ENCODE measurements at places on chromosomes 3 and 15.

DNA sequence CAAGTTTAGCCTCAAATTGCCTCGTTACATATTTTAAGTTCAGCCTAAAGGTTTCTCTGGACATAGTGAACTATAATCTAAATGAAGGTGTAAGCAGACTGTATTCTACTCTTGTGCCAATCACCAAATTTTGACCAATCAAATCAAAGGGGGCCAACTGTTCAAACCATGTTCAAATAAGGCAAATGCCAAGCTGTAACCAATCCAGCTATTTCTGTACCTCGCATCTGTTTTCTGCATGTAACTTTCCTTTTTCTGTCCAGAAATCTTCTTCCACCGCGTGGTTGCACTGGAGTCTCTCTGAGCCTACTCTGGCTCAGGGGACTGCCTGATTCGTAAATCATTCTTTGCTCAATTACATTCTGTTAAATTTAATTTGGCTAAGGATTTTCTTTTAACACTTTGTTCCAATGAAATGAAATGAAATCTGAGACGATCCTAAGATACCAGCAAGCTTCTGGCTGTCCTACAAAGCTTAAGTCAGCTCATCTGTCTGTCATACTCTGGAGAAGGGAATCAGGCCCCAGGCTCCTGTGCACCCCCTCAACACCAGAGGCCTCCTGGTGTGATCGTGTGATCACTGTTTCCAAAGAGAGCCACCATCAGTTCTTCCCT, 53.2 kb upstream of the ZNF148 start:
- no peak for DNase-seq

- no peak for DNase-seq
Observed at GRCh38 chr15:90336705-90337141, 15.4 kb upstream of the ZNF774 start.

GRCh38 chr3:171443211-171443957, 16.8 kb downstream of the TNIK start:
- no peak for DNase-seq

DNA sequence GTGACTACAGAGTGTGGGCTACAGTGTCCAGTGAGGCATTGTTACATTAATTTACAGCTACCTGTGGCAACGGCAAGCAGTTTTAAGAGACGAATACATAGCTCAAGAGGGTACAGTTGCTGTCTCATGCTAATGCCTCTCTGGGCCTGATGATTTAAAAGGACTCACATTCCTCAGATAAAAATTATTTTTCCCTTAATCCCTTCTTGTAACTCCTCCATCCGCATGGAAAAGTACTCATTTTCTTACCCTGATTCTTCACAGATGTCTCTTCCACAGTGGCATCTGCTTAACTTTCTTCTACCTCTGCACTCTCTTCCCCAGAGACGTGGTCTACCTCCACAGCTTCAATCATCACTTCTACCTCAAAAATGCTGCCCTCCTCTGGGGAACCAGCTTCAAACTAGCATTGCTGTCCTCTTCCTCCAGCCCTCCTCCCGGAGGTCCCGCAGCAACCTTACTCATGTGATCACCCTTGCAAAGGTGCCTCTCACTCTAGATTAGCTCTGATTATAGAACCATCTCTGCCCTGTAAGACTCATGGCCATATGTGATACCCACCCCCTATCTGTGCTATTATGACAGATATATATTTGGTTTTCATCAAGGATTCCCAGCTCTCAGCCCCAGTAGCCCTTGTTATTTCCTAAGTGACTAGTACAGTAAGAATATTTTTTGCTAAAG, 21.4 kb upstream of the ABHD17C start:
- no peak for DNase-seq

GRCh38 chr3:42764561-42765295, 8.3 kb downstream of the CCDC13 start:
- no peak for DNase-seq

- DNase-seq, result no peak
Observed at GRCh38 chr3:133592843-133593242, 19.4 kb downstream of the CDV3 start.

DNA sequence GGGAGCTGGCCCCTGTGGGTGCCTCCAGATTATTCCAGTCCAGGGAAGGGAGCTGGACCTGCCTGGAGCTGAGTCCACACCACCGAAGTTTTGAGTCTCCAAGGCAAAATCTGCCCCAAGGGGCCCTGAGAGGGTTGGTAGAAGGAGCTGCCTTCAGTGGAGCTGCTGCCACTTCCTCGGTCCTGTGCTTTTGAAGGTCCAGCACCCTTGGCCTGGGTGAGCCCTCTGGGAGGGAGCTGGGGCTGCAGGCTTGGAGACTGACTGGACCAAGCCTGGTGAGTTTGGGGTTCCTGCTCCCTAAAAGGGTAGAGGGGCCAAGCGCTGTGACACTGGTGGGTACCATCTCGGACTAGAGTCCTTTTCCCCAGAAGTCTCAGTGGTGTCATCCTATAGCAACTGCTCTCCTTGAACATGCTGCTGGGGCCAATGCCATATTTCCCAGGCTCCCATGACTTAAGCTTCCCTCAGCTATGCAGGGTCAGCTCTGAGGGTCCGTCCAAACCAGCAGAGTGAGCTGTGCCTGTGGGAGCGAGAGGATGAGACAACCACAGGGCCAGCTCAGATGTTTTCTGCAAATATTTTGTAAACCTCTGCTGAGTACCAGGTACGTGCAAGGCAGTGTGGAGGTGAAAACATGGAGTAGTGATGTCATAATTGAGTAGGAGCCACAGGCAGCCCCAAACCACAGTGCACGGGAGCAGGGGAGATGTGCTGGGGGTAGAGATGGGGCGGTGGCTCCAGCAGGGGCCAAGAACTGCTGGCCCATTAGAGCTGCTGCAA, 96.0 kb downstream of the ABHD5 start:
- no peak for DNase-seq

GRCh38 chr3:150609988-150610387, 6.9 kb downstream of the SELENOT start:
- no peak for DNase-seq

- DNase-seq, result no peak
Observed at GRCh38 chr3:100650651-100651619, 41.5 kb downstream of the ADGRG7 start.

DNA sequence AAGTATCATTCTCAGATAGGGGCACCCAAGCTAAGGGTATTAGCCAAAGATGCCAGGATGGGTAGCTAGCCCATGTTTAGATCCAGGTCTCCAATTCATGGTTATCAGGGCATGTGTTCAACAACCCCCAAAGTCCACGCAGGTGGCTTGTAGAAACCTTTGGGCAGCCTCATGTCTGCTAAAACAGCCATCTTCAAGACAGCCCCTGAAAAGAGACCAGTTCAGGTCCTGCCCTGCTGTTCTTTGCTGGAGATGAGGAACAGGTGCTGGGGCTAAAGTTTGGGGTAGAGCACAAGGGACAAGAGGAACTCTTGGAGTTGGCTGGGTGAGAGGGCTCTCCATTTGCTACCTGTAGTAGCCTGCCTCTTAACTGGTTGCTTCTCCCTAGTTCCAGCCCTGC, 4.6 kb downstream of the PPM1M start:
- DNase-seq, result no peak

GRCh38 chr3:153768561-153769469, 352.4 kb upstream of the ARHGEF26 start:
- peak; percentile 6 for DNase-seq

DNA sequence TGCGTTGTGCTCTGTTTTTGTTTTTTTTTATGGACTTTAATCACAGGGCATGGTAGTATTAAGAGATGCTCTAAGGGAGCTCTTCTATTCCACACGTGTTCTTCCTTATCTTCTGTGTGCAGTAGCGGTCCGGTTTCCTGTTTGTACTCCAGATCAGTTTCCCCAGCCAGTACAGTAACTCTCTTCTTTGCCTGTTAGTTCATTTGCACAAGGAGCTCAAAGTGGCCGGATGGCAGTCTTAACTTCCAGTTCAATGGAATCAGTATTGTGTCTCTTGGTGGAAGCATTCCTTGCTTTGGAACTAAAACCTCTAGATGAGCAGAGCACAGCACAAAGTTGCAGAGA, 122.0 kb downstream of the KLF13 start:
- no peak for DNase-seq

- no peak for DNase-seq
Observed at GRCh38 chr3:170804078-170804477, 65.9 kb downstream of the RPL22L1 start.

DNA sequence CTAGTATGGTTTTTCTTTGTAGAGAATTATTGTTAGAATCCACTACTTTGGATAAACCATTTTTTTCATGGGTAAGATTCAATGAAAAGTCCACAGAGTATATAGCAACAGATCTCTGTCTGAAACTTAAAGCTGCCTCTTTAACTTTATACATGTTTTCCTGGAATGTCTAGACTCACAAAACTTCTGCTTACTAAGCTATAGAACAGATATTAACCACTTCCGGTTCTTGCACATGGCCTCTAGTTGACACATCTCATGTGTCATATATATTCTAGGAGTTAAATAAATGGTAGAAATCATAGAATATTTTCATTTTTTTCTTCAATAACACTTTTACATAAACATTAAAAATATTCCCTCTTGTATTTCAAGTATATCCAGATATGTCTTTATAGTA, 1693.9 kb downstream of the SI start:
- DNase-seq, result no peak

DNA sequence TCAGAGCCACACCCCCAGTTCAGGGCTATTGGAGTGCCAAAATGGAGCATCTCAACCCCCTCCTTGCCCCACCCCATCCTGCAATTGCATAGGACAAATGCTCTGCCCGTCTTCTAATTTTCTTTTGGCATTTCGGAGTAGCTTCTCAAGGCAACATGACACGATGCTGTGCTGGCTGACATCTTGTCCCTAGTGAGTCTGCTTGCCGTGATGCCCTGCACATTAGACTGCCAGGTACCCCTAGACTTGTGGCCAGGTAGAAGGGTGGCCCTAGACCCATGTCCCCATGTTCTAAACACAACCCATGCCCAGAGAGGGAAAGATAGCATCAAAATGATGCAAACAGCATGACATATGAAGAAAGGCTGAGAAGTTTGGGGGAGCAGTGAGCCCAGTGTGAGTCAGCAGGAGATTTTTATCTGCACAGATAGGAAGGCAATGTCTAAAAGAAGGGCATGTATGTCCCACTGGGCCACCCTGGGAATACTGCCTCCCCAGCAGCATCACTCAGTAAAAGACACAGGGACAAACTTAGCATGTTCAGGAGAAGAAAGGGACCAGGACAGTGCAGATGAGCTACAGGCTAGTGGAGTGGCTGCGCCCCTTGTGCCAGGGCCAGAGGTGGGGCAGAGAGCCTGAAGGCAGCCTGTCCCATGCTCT, 36.8 kb downstream of the CA12 start:
- DNase-seq, result no peak

- DNase-seq, result no peak
Observed at GRCh38 chr3:162584986-162585385, 1088.4 kb downstream of the OTOL1 start.

GRCh38 chr3:135650309-135650708, 315.2 kb upstream of the PPP2R3A start:
- DNase-seq, result no peak

GRCh38 chr3:143099690-143100089, 19.9 kb upstream of the CHST2 start:
- DNase-seq, result no peak

DNA sequence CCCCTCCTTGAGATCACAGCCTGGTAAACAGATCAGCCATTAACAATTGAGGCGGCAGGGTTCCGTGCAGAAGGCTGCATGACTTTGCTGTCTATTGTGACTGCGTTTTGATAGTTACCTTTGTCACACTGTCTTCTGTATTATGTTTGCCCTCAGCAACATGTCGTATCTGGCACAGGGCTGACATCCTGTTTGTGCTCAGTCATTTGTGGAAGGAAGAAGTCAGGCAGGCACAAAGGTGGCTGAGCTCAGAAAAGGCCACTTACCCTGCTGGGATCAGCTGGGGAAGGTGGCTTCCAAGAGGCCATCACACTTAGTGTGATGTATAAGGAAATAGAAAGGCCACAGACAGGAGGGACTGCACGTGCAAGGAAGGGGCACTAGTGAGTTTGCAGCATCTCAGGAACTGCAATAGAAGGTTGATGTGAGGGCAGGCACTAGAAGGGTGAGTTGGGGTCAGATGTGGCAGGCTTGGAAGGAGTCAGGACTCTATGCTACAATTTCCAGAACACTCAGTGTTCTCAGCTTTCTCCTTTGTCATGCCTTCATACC, 13.4 kb downstream of the PML start:
- no peak for DNase-seq

DNA sequence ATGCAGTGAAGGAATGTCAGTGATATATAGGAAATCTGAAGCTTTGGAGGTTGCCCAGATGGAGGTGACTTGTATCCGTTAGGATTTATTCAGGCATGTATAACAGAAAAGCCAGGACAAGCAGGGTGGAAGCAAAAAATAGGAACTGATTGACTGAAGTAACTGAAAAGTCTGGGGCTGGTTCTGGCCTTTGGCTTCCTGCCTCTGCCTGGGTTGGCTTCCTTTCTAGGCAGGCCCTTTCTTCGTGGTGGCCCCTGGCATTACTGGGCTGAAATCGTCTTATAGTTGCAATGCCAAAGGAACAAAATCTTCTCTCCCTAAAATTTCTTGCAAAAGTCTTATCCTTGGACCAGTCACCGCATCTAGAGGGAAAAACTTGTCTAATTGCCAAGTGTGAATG, 386.1 kb downstream of the PTPRG start:
- no peak for DNase-seq

DNA sequence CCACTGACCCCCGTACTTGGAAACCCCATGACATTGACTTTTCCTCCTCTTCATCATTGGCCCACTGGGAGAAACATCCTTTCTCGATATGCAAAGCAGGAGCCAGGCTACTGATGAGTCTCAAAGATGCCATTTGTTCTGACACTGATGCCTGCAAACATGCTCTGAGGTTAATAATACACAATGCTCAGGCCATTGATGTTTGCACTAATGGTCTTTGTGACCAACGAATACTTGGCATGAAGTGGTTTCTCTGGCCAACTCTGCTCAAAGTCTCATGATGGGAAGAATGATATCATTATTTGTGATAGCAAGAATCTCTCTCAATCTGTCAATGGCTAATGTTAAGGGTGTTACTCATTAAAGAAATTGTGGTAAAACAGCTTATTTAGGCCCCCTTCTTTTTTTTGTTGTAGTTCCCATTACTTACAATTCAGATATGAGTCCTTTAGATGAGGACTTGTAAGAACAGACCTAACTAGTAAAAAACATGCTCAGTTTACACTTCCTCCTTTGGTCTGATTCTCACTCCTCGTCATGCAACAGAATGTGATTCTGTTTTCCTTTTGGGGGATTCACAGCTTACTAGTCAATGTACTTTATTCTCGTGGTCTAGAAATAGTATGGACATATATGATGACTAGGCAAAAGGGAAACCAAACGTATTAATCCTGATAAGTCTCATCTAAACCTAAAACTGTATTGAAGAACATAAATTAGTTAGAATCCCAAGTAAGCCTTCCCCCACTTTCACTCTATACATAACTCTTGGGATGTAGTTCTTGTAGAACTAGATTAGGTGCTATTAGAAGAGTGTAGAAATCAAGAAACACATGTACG, 488.8 kb upstream of the DPPA4 start:
- no peak for DNase-seq

DNA sequence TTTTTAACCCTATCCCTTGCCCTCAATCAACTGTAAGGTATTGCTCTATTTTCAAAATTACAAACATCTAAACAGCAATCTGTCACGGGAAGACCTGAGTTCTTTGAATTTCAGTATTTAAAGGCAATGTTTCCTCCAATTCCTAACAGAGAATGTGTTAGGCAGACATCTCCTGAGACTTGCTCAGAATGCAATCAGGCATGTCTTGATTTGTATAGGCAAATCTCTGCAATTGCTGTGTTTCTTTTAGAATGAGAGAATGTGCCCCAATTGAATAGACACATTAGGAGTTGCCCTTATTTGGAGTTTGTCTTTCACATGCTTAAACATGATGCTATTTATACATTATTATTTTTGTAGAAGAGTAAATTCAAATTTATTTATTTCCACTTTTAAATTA, 205.6 kb downstream of the CADM2 start:
- DNase-seq, result no peak

- no peak for DNase-seq
Observed at GRCh38 chr3:51243924-51244323, 141.2 kb upstream of the MANF start.

Measured in NCI-H345 (cell line).